ENCODE measurements at places on chromosomes 12 and 14.

DNA sequence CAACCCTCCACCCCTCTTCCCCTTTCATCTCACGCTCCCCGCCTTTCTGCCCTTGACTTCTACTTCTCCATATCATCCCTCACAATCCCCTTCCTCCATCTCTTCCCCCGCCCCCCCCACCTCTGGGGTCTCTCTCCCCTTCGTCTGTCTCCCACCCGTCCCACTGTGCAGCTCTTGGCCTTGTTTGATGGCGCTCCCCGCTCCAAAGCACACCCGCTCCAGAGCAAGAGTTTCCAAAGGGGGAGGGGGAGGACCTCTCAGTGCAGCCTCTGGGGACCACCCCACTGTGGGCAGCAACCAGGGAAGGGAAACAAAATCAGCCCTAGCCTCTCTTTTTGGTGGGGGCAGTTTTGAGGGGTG, 774 bp downstream of the CHGA start:
- peak; percentile 35 for DNase-seq

GRCh38 chr12:106248846-106249371, 1.1 kb upstream of the CKAP4 start:
- DNase-seq: no peak

- no peak for DNase-seq
Observed at GRCh38 chr14:104788873-104789663, 6.5 kb downstream of the AKT1 start.

- peak; percentile 47 for DNase-seq
Observed at GRCh38 chr12:39435531-39435930, 7.4 kb downstream of the KIF21A start.

DNA sequence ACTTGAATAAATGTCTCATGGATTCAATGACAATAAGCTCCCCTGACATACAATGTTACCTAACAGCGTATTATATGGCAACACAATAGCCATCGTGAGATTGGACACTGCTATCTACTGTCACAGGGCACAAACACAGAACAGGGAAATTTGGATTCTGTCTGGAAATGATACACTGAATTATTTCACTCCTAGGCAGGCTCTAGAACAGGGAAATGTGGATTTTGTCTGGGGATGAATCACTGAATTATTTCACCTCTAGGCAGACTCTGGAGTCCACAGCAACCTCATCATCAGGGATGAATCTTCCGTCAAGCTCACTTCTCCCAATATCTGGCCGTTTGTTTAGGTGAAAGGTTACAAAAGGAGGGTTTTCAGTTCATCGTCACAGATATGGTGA, 288.8 kb downstream of the TMEM132D start:
- no peak for DNase-seq

DNA sequence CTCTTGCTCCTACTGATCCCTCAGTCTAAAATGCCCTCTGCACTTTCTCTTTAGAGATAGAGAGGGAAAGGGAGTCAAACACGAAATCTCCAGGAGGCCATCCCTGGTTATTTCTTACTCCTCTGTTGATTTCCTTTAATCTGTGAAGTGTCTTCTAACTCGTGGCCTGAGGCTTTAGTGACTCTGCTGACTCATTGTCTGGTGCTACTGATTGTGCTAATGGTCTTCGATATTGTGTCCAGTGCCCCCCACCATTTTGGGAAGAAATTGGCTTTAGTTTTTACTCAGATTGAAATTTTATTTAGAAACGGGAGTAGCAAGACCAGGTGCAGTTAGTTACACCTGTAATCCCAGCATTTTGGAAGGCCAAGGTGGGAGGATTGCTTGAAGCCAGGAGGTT, 839 bp downstream of the CLEC9A start:
- DNase-seq: no peak

GRCh38 chr14:33642080-33642479, 308.8 kb downstream of the EGLN3 start:
- DNase-seq: no peak

GRCh38 chr12:102054345-102054744, 7.4 kb downstream of the WASHC3 start:
- no peak for DNase-seq

DNA sequence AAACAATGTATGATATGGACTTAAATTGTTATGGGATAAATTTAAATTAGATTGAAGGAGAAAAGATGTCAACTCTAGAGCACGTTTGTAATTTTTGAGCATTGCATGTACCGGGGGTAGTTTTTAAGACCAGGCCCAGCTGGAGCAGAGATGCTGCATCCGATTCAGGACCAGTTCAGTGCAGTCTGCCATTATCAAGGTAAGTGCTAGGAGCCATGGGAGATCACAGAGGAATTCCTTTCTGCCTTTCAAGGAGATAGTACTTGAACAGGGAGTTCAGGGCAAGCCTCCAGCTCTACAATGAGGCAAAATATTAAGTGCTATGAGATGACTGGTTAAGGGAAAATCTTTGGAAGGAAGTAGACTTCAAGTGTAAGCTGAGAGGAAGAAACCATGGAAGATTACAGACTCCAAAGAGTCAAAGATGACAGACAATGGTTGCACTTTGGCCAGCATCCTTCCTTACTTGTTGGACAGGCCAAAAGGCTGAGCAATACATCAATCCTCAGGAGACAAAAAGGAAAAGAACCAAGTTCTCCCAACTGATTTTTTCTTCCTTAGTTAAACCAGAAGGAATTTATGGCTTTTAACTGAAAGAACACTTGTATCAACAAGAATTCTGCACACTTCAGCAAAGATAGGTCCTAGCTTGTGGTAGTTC, 113.2 kb upstream of the HIF1A start:
- no peak for DNase-seq
